Right renal pelvis (tissue), 4 donors: ENCODE measurements at places on chromosomes 5 and 9. TPM values are rescaled to one million over a fixed set of nuclear protein-coding genes. Genes with fewer than 3 reads are reported as not detected.

The DND1 gene
- not detected for polyA plus RNA-seq

The KCNIP1 gene
- polyA plus RNA-seq: 11.0 TPM

The PSD2 gene
- 1.9 TPM for polyA plus RNA-seq

The SURF4 gene
- polyA plus RNA-seq: 189 TPM

The ALDOB gene
- 1,095 TPM for polyA plus RNA-seq

The PCDHB7 gene
- 6.2 TPM for polyA plus RNA-seq

The NUTM2G gene
- polyA plus RNA-seq: 0.82 TPM

The GDNF gene
- polyA plus RNA-seq: 10.2 TPM

The ADRB2 gene
- polyA plus RNA-seq: 0.53 TPM

The OR1J2 gene
- polyA plus RNA-seq: not detected

The CD72 gene
- polyA plus RNA-seq: 2.7 TPM

The OGN gene
- polyA plus RNA-seq: 82.7 TPM

The BTNL3 gene
- 0.09 TPM for polyA plus RNA-seq

The TAF11L10 gene
- not detected for polyA plus RNA-seq

The C9 gene
- polyA plus RNA-seq: 0.34 TPM

The DNAH5 gene
- polyA plus RNA-seq: 2.9 TPM

The MSX2 gene
- polyA plus RNA-seq: 0.35 TPM
